Activated T-helper 17 cell treated with anti-CD3 and anti-CD28 coated beads, Interleukin-2, amount 50 U/mL, for 72 hours (primary cell): ENCODE measurements at places on chromosomes 6 and 20.

DNA sequence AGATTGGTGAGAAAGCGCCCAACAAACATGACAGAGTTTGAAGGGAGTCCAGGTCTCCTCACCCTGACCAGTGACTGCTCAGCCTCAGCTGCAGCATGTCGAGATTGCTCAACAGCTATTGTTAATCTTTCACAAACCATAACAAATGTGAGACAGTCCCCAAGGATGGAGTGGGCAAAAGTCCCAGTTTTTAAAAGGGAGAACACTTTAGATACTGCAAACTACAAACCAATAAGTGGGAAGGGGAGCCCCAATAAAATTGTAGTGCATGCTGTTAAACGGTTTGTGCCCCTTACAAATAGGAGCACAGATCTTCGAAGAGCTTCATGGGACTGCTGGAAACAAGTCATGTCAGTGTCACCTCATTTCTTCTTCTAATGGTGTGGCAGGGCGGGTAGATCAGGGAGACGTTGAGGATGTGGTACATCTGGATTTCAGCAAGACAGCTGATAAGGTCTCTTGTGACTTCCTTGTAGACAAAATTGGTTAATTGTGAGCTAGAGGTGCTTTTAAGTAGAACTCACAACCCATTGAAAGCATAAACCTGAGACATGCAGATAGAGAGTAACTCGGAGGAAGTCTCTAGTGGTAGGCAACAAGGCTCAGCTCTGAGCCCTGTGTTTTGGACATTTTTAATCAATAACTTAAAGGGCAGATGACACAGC is 134.0 kb upstream of the ARMC2 start:
- ATAC-seq: no peak

DNA sequence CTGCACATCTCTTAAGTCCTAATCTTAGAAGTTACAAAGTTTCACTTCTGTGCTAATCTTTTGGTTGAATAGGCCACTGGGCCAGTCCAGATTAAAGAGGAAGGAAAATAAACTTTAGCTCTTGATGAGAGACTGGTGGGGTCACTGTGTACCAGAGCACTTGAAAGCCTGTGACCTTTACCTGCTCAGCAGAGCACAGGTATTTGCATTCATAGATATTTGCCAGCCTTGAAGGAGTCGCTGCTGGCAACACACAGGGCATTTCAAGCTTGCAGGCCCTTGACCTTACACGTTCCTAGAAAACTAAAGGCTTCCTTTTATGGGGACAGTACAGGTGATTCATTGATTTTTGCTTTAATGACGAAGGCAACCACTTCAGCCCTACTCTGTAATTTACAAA is 108.4 kb upstream of the SLC22A23 start:
- no peak for ATAC-seq

GRCh38 chr6:89260310-89260709 is 43.2 kb upstream of the GABRR1 start:
- ATAC-seq: no peak

DNA sequence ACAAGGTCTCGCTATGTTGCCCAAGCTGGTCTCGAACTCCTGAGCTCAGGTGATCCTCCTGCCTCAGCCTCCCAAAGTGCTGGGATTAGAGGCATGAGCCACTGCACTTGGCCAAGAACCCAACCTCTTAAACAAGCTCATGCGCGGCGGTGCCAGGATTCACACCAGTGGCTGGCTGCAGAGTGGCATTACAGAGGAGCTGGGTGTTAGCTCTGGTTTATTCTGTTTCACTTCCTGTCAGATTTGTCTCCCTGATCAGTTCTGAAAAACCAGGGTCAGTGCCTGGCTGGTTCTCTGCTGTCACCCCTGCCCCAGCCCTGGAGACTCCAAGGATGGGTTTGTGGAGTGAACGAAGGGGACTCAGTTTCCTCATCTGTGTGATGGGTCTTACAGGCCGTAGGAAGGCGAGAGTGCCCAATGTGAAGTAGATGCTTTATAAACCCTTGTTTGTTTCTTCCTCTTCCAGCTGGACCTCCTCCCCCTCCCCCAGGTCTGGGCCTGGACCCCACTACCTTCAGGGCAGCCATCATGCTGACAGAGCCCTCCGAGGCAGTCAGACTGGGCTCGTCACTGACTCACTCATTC is 63.4 kb downstream of the UBE2V1 start:
- no peak for ATAC-seq

DNA sequence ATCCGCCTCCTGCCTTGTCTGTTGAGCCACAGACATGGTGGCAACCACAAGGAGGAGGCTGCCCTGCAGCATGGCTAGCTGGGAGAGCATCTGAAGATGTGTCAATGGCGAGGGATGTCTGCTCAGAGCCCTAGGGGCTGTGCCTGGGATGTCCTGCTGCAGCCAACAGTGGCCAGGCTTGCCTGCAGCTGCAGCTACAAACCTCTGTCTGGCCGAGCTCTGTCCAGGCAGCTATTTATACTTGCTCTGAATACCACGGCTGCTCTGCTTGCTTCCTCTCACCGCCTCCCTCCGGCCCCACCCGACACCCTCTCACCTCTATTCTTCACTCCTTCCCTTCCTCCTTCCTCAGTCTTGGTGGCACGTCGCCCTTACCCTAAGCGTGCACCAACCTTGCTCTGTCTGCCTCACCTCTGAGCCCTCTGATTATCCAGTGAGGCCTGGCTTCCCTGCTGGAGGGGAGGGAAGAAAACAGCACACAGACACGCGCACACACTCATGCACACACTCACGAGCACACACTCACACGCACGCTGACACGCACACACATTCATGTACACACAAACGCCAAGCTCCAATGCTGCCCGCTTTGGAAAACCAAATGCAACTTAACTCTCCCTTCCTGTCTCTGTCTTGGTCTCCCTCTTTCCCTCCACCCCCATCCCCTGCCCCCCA is at the start of gene ANGPT4:
TSS of gene ANGPT4 (minus strand) at position 210 of the 675 bp plus-strand sequence. CDS start at position 90, 120 bp downstream.
- no peak for ATAC-seq

- ATAC-seq: peak; percentile 40
Observed at GRCh38 chr6:30678964-30679726, 6.3 kb upstream of the DHX16 start.

- ATAC-seq: no peak
Observed at GRCh38 chr20:20780127-20780824, 67.8 kb upstream of the RALGAPA2 start.

DNA sequence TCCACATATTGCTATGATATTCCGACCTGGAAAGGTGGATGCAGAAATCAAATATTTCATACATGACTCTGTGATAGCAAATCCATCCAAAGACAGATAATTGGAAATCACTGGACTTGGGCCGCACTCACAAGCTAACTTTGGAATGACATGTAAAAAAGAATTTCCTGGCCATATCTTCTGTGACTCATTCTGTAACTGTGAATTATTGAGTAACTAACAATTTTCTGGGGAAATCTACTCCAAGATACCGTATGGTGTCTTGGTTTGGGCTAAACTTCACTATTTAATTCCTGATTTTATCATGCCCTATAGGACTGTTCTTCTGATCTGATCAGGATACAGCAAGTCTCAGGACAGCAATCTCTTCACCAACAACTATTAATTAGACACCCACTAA is 92.7 kb upstream of the LY86 start:
- no peak for ATAC-seq

DNA sequence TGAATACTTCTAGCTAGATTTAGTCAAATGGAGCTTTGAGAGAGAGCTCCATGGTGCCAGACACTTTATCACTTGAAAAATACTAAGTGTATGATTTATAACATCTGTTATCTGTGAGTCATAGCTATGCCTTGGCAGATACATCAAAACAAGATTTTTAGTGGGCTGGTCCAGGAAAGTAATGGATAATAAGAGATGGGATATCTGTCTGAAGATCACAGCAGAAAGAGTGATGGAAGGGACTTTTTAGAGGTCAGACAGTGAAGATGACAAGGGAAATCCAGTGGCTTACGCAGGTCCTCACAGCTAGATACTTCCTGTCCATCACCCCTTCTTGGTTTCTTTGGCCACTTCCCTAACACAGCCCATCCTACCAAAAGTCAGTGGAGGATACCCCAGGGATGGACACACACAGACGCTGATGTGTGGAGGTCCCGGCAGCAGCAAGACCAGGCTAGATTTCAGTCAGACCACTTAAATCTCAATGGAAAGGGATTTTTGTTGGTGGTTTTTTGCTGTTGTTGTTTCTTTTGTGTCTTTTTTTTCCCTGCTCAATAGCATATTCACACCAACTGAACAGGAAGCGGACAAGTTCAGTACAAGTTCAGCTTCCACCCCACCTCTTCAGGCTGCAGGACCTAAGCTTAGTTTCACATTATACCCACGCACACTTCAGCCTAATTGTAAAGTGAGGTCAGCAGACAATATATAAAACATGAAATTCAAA is 209.3 kb downstream of the ALDH8A1 start:
- no peak for ATAC-seq

GRCh38 chr6:20932284-20932683 is 398.0 kb downstream of the CDKAL1 start:
- no peak for ATAC-seq

- no peak for ATAC-seq
Observed at GRCh38 chr6:112683106-112683505, 336.0 kb downstream of the RFPL4B start.

DNA sequence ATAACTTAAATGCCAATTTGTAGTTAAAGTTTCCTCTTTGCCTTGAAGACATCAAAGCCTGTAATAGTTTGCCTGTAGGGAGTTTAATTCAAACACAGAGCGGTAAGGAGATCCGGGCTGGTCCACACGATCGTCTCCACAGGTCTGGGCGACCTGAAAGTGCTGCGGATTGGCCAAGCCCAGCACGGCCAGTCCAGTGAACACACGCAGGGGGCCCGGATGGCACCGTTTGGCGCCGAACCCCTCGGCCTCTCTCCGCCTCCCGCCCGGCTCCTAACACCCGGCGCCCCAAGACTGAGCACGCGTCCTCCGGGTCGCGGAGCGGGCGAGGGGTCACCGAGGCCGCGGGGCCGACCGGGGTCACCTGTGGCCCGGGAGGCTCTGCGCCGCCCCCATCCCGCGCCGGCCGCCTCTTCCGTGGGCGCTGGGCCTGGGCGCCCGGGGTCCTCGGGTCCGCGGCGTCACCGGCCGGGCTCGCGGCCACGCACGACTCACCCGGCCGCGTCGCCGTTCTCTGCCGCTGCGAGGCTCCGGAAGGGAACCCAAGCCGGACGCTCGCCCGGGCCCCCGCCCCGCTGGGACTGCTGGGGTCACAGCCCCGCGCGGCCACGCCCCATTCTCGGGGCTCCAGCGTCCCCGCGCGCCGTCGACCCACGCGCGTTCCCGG is 481 bp downstream of the SERPINB6 start:
- ATAC-seq: peak; percentile 88

GRCh38 chr6:12034837-12035236 is 22.7 kb downstream of the HIVEP1 start:
- ATAC-seq: no peak

- ATAC-seq: no peak
Observed at GRCh38 chr6:43671011-43671800, 16.4 kb downstream of the MRPS18A start.

DNA sequence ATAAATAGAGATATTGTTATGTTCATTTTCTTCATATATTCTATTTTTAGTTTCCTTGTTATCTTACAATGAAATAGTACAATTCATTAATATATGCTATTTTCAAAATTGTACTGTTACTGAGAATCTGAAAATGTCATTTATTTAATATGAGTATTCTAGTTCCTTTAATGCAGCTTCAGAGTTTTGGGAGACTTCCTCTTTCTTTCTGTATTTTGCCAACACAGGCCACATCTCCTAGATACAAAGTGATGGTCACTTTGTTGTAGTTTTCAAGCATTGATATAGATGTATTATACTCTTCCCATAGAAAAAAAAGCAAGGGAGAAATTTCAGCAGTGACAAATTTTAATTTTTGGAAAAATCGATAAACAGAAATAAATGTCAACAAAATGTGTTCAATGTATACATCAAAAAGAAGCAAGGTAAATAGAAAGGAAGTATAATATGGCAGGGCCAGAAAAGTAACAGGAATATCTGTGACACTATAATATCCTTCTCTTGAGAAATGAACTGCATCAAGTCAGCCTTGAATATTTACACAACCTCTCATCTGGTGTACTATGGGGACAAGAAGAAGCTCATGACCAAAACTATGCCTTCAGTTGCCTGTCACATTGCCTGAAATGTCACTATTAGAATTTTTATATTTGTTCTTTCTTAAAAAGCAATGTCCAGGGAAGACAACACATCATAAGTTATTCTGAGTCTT is 396.0 kb downstream of the TBC1D32 start:
- ATAC-seq: no peak
